Naive thymus-derived CD8-positive, alpha-beta T cell (primary cell): ENCODE measurements at places on chromosomes 3 and 15.

GRCh38 chr15:86654501-86654900 lies 574.8 kb downstream of the AGBL1 start:
- H3K36me3 ChIP-seq = no peaks in the 10 kb centered on the region
- no peak overlapping the region for H3K4me3 ChIP-seq
- peaks cover 71% of the 10 kb centered on the region for H3K4me1 ChIP-seq

DNA sequence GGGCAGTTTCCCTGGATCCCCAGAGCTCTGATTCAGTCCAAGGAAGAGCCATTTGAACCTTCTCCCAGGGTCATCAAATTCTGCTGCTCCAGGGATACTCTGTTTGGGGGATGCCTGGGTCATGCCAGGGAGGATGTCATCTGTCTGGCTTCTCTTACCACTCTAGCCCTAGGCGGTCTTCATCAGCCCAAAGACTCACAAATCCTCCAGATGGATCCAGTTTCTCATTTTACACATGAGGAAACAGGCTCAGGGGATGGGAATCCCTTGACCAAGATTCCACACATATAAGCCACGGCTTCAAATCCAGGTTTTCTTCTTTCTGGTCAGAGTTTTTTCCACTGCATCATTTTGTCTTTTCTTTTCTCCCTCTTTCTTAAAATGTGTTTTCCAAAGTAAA lies 36.7 kb downstream of the SLC28A1 start:
- no peak for DNase-seq
- H3K36me3 ChIP-seq = no peaks in the 10 kb centered on the region
- no peaks in the 10 kb centered on the region for H3K27me3 ChIP-seq
- no peak overlapping the region for H3K27ac ChIP-seq

DNA sequence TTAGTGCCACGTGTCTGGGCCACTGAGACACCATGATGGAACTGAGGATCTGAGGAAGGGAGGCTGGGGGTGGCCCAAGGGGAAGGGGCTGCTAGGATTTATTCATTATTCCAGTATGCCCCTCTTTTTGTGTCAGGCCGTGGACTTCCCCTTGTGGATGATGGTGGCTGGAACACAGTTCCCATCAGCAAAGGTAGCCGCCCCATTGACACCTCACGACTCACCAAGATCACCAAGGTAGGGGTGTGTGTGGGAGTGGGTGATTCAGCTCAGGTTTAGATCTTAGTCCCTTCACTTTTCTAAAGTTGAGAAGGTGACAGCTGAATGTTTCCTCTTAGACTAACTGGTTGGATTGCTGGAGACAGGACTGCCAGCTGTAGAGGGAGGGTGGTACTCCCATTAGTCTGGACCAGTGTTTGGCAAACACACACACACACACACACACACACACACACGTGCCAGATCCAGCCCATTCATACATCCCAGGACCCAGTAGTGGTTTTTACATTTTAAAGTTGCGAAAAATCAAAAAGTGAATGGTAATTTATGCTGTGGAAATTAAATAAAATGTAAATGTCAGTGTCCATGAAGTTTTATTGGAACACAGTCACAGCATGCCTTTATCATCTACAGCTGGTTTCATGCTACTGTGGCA lies 11.4 kb downstream of the EIF4G1 start:
- H3K27ac ChIP-seq = no peak overlapping the region
- H3K4me1 ChIP-seq = no peaks in the 10 kb centered on the region
- H3K36me3 ChIP-seq = peaks cover 42% of the 10 kb centered on the region
- no peak for DNase-seq
- no peaks in the 10 kb centered on the region for H3K27me3 ChIP-seq

GRCh38 chr3:189911001-189911400 lies 209.7 kb downstream of the P3H2 start:
- H3K27ac ChIP-seq = no peak overlapping the region
- H3K36me3 ChIP-seq = no peaks in the 10 kb centered on the region
- no peak overlapping the region for H3K4me3 ChIP-seq
- no peaks in the 10 kb centered on the region for H3K27me3 ChIP-seq

- no peaks in the 10 kb centered on the region for H3K36me3 ChIP-seq
- no peak overlapping the region for H3K4me3 ChIP-seq
- no peaks in the 10 kb centered on the region for H3K4me1 ChIP-seq
Observed at GRCh38 chr3:31729082-31729481, 196.4 kb downstream of the STT3B start.

GRCh38 chr15:57328897-57329296 lies 47.4 kb upstream of the CGNL1 start:
- no peaks in the 10 kb centered on the region for H3K36me3 ChIP-seq
- H3K4me3 ChIP-seq = no peak overlapping the region
- DNase-seq = no peak
- no peaks in the 10 kb centered on the region for H3K4me1 ChIP-seq
- H3K27ac ChIP-seq = no peak overlapping the region
- H3K27me3 ChIP-seq = peaks cover 8% of the 10 kb centered on the region

DNA sequence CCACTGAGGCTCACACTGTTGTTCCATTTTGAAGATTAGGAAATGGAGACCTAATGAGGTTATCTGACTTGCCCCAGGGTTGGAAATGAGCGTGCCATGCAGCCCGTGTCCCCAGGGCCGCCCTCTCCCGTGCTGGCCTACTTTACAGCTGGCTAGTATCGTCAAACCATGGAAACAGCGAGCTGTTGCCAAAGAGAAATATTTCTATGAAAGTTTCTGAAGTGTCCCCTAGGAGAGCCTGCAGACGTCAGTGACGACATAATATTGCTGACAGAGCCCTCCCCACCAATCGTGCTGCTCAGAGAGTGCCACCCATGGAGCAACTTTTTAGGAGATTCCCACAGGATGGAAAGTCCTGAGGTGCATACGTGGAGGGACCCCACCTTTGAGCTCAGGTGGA lies 11.2 kb upstream of the FAM174B start:
- peaks cover 15% of the 10 kb centered on the region for H3K27me3 ChIP-seq
- no peak overlapping the region for H3K27ac ChIP-seq
- H3K36me3 ChIP-seq = no peaks in the 10 kb centered on the region
- H3K4me3 ChIP-seq = no peak overlapping the region
- no peak for DNase-seq

DNA sequence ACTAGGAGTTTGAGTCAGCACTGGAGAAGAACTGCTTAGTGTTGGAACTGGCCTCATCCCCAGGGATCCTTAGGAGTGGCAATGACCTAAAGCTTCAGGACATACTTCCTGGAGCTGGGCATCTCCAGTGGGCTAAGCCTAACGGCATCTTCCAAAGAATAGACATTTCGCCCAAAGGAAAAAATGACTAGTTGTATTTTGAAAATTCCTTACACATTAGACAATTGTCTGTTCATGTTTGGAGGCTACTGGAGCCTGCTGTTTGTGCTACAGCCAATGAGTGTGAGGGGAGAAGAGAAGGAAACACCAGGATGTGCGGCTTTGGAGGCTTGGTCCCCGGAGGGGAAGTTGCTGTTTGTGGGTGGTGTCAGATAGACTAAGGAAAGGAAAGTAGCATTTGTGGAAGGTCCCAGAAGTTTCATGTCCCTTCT lies 77.6 kb downstream of the POLR2M start:
- H3K4me1 ChIP-seq = peaks cover 2% of the 10 kb centered on the region
- H3K27ac ChIP-seq = no peak overlapping the region
- no peaks in the 10 kb centered on the region for H3K36me3 ChIP-seq
- H3K27me3 ChIP-seq = peaks cover 15% of the 10 kb centered on the region

DNA sequence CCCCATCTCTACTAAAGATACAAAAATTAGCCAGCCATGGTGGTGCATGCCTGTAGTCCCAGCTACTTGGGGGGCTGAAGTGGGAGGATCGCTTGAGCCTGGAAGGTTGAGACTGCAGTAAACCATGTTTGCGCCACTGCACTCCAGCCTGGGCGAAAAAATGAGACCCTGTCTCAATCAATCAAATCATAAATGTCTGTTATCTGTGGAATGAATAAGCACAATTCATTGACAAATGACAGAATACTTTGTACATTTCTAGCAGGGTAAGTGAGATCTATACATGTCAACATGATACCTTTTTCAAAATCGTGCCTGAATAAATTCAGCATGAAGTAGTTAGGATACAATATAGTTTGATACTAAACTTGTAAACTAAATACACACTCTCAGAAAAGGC lies 181.2 kb downstream of the FOXP1 start:
- peak overlapping the region; percentile 41 for H3K4me3 ChIP-seq
- H3K4me1 ChIP-seq = peaks cover 80% of the 10 kb centered on the region
- peak overlapping the region; percentile 91 for H3K27ac ChIP-seq
- no peak for DNase-seq
- no peaks in the 10 kb centered on the region for H3K36me3 ChIP-seq

DNA sequence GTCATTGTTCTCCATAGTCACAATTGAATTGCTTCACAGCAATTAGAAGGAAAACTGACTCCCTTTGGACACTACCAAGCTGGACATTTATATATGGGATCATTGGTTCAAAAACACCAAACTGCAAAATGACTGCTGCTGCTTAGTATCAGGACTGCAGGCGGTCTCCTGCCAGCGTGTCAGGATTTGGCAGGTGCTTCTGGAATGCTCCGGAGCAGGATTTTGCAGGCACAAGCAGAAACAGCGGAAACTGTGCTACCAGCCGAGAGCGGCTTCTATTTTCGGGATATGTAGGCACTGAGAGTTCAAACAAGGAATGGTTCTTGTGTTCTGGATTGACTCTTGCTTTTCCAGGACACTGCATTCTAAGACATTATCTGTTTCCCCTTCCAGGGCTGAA lies 95.5 kb downstream of the SSR3 start:
- H3K27ac ChIP-seq = no peak overlapping the region
- no peaks in the 10 kb centered on the region for H3K4me1 ChIP-seq
- no peak for DNase-seq
- H3K4me3 ChIP-seq = no peak overlapping the region
- H3K27me3 ChIP-seq = no peaks in the 10 kb centered on the region

DNA sequence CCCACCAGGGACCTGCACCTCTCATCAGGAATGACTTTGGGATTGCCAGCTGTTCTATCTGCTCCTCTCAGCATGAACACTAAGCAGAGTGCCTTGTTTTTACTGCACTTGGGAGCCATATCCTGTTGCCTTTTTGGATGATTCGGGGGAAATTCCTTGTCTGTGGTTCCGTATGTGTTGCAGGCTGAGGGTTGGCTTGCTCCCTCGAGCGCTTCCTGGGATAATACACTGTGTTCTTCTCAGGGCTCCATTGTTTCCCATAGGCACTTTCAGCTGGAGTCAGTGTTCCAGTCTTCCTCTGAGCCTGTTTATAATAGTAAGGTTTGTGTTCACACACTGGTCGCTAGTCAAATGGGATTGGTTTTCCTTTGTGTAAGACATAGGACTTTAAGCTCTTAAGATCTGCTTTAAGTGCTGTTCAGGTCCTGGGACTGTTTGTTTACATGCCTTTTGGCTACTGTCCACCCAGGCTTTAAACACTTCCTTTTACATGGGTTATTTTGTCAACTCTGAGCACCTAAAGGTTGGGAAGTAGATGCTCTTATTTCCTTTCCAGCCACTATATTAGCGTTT lies 23.4 kb downstream of the BOC start:
- no peaks in the 10 kb centered on the region for H3K27me3 ChIP-seq
- no peak for DNase-seq
- H3K36me3 ChIP-seq = no peaks in the 10 kb centered on the region
- no peak overlapping the region for H3K4me3 ChIP-seq
- H3K27ac ChIP-seq = no peak overlapping the region

DNA sequence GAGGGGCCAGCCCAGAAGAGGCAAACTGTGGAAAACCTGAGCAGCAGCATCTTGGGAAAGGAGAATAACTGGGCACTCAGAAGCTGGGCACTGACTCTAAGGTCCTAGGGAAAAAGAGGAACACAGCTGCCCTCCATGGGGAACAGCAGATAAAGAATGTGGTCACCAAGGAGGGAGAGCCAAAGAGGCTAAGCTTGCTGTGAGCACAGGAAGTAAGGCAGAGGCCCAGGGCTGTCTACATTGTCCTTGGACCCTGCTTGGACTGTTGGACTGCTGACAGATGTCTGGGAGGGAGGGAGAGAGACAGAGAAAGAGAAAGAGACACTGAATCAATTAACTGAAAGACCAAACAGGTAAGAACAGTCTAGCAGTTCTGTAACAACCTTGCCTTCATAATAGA lies 4.5 kb upstream of the MNS1 start:
- peaks cover 28% of the 10 kb centered on the region for H3K4me1 ChIP-seq
- peaks cover 2% of the 10 kb centered on the region for H3K27me3 ChIP-seq
- H3K4me3 ChIP-seq = no peak overlapping the region

GRCh38 chr15:68821841-68822381 lies 1.2 kb upstream of the ANP32A start:
- no peaks in the 10 kb centered on the region for H3K36me3 ChIP-seq
- no peak for DNase-seq
- H3K27ac ChIP-seq = peak overlapping the region; percentile 27

- peaks cover 5% of the 10 kb centered on the region for H3K36me3 ChIP-seq
- H3K27ac ChIP-seq = no peak overlapping the region
- H3K4me1 ChIP-seq = peaks cover 4% of the 10 kb centered on the region
- no peaks in the 10 kb centered on the region for H3K27me3 ChIP-seq
Observed at GRCh38 chr3:108011616-108012015, 79.2 kb downstream of the CD47 start.

- H3K27me3 ChIP-seq = no peaks in the 10 kb centered on the region
- DNase-seq = no peak
- H3K27ac ChIP-seq = peak overlapping the region; percentile 75
- peaks cover 18% of the 10 kb centered on the region for H3K4me1 ChIP-seq
Observed at GRCh38 chr15:22808240-22808639, 21.8 kb downstream of the NIPA1 start.

DNA sequence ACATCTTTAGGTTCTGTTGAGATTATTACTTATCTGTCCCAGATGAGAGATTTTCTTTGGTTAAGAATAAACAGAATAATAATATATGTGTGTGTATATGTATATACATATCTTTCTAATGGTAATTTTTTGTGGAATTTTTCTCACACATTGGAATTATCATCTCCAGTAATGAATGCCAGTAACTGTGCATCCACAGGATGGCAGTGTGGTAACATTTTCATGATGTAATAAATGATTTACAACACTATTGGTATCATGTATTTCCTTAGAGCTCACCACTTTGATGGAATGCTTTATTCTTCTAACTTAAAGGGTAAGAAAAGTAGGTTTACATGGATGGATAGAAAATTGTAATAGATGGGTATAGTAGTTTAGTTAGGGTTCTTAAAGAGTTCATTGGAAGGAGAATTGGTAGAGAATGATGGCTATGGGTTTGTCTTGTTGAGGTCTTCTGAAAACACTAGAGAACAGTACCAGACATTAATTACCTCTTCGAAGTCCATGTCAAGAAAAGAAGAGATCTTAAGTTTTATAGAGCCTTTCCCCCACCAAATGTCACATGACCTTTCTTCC lies 78.1 kb downstream of the STT3B start:
- DNase-seq = no peak
- H3K36me3 ChIP-seq = peaks cover 24% of the 10 kb centered on the region
- peak overlapping the region; percentile 27 for H3K4me3 ChIP-seq
- H3K4me1 ChIP-seq = peaks cover 55% of the 10 kb centered on the region
- no peaks in the 10 kb centered on the region for H3K27me3 ChIP-seq

GRCh38 chr15:69595009-69595791 lies 142.6 kb downstream of the RPLP1 start:
- peak overlapping the region; percentile 49 for H3K4me3 ChIP-seq
- H3K4me1 ChIP-seq = peaks cover 7% of the 10 kb centered on the region
- no peaks in the 10 kb centered on the region for H3K36me3 ChIP-seq
